Neuronal stem cell (in vitro differentiated cells): ENCODE measurements at places on chromosomes 2 and 18.

DNA sequence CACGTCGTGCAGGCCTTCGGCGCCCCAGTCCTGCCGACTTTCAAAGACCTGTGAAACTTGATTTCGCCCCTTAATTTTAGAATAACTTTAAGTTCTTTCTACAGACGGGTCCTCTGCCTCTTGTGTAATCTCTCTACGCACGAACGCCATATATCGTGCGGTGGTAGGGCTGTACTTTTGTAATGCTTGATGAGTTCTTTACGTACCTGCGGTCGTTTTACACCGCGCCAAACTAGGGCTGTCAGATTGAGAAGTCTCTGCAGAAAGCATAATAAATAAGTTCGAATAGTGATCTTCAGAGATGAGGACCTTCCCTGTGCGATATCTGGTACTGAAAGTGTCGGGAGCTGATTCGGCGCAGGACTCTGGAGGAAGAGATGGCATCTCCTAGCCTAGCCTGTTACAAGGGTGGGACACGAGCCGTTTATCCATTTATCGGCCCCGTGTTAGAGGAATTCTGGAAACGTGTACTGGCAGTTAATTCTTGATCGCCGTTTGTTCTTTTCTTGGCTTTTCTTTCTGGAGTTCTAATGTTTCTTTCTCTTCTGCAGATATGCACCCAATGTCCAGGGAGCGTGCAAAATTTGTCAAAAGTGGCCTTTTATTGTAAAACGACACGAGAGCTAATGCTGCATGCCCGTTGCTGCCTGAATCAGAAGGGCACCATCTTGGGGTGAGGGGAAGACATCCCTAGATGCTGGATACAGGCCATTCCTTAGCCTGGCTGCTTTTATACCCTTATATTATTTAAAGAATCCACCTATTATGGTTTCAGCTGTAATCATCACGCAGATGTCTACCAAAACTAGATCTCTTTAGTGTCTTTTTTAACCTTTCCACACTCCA lies 781 bp upstream of the SLC5A6 start:
- DNase-seq = no peak
- no peaks in the 10 kb centered on the region for H3K27me3 ChIP-seq
- peaks cover 8% of the 10 kb centered on the region for H3K4me1 ChIP-seq
- peak overlapping the region; percentile 93 for H3K27ac ChIP-seq
- peaks cover 7% of the 10 kb centered on the region for H3K36me3 ChIP-seq
- H3K4me3 ChIP-seq = peak overlapping the region; percentile 95

DNA sequence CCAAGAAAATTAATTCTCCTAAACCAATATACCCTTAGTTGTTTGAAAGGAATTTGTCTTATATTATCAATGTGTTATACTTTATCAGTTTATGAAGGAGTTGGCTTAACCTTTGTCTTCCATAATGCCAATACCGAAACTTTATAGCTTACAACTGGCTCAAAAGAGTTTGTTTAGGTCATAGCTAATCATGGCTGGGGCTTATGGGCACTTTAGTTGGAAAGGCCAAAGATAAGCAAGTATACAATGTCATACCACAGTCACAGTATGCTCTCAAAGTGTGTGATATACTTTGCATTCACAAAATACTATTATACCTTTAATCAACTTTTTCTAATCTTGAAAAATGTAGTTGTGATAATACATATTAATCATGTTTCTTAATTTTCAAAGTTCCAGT lies 2.3 kb downstream of the KLHL41 start:
- H3K27me3 ChIP-seq = no peaks in the 10 kb centered on the region
- H3K4me1 ChIP-seq = peaks cover 3% of the 10 kb centered on the region
- H3K36me3 ChIP-seq = no peaks in the 10 kb centered on the region
- H3K27ac ChIP-seq = no peak overlapping the region
- no peak for DNase-seq
- no peak overlapping the region for H3K4me3 ChIP-seq

DNA sequence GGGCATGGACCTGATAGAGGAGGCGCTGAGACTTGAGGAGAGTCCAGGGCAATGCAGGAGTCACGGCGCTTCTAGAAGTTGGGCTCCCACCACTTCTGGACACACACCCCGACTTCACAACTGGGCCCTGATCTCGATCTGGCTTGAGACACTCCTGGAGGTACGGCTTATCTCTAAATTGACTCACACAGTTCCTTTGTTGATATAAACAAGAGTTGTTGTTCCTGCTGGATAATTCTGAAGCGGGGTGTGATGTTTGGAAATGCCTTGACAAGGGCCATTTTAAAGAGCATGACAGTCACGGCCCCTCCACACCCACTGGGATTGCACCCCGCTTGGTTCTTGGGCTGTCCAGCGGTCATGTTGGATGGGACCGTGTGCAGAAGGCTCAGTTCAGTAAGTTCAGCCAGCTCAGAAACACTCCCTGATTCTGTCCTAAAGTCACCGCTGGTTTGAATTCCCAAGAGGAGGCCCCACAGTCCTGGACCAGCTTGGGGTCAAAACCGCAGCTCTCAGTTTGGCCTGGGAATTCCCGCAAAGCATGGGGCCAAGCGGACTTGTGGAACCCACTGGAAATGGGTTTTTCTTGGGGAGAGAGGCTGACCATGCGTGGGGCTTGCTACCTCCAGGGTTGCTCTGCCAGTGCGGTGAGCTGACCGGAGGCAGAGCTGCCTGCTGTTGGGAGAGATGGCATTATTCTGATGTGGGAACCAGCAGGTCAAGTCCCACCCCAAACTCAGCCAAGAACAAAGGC lies 9.3 kb upstream of the NEU2 start:
- no peak for DNase-seq
- H3K27me3 ChIP-seq = no peaks in the 10 kb centered on the region
- no peaks in the 10 kb centered on the region for H3K36me3 ChIP-seq
- no peaks in the 10 kb centered on the region for H3K4me1 ChIP-seq

GRCh38 chr2:11778416-11778815 lies 32.0 kb downstream of the LPIN1 start:
- H3K4me3 ChIP-seq = no peak overlapping the region

- no peak overlapping the region for H3K27ac ChIP-seq
- peaks cover 28% of the 10 kb centered on the region for H3K27me3 ChIP-seq
- DNase-seq = no peak
- H3K4me1 ChIP-seq = no peaks in the 10 kb centered on the region
- no peak overlapping the region for H3K4me3 ChIP-seq
- peaks cover 12% of the 10 kb centered on the region for H3K36me3 ChIP-seq
Observed at GRCh38 chr18:2906704-2907549, 60.1 kb downstream of the EMILIN2 start.

DNA sequence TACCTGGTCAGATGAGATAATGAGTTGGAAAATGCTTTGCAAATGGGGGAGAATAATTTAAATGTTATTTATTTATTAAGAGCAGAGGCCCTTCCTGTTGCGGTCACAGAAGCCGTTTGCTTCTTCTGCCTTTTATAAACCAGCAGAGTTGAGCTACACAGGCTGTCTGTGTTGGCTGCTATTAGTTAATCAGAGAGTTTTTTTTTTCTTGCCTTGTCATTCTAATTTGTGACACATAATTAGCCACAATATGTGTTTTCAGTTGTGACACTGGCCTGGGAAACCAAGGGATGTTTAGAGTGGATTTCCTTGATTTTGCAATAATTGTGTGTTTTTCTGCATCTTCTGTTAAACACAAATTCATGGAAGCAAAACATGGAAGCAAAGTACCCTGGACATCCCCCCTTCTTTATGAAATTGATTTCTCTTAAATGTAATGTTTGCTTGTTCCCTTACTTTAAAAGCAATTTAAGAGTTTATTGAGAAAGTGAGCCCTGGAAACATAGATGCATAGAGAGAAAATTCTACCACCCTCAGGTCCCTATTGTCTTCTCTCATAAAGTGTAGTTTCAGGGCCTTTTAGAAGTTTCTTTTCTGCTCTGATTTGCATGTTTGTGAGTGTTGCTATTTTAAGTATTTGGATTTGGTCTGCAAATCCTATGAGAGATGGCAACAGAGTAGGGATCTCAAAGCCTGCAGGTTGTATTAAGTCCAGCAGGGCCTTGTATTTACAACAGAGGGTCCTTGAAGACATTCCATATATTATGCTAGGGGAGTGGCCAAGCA lies 22.8 kb upstream of the IL37 start:
- no peaks in the 10 kb centered on the region for H3K36me3 ChIP-seq
- no peaks in the 10 kb centered on the region for H3K27me3 ChIP-seq
- DNase-seq = no peak
- no peaks in the 10 kb centered on the region for H3K4me1 ChIP-seq
- H3K27ac ChIP-seq = no peak overlapping the region

GRCh38 chr18:59768409-59768808 lies 71.2 kb upstream of the CCBE1 start:
- H3K27me3 ChIP-seq = no peaks in the 10 kb centered on the region
- H3K27ac ChIP-seq = no peak overlapping the region
- H3K4me3 ChIP-seq = no peak overlapping the region
- DNase-seq = no peak
- no peaks in the 10 kb centered on the region for H3K4me1 ChIP-seq

DNA sequence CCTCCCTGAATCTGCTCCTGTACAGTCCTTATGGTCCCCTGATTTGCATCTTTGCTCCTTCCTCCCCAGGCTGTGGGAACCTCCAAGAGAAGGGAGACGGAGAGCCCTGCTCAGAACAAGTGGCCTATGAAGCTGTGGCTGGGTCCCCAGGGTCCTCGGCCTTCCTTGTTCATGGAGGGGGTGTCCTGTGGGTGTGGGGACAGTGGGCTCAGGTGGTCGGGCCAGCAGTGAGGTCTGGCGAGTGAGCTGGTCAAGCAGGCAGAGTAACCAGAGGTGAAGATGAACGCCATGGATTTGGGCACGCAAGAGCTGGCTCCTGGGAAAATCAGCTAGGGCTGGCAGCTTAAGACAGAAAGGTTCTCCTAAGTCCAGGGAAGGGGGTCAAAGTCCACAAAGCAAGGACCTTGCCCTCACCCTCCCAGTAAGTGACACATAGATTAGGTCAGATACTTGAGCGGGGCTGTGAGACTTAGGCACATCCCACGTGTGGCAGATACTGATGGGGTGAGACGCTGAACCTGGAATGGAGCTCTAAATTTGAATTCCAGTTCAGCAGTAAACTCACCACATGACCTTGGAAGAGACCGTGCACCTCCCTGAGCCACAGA lies 24.8 kb downstream of the GNLY start:
- no peak for DNase-seq
- H3K36me3 ChIP-seq = no peaks in the 10 kb centered on the region
- peaks cover 12% of the 10 kb centered on the region for H3K4me1 ChIP-seq
- no peak overlapping the region for H3K4me3 ChIP-seq
- H3K27me3 ChIP-seq = peaks cover 16% of the 10 kb centered on the region

GRCh38 chr2:158773121-158773520 lies 22.0 kb upstream of the DAPL1 start:
- no peak for DNase-seq
- H3K4me3 ChIP-seq = no peak overlapping the region
- H3K36me3 ChIP-seq = no peaks in the 10 kb centered on the region

- no peaks in the 10 kb centered on the region for H3K4me1 ChIP-seq
- no peak overlapping the region for H3K4me3 ChIP-seq
- H3K27me3 ChIP-seq = no peaks in the 10 kb centered on the region
- H3K36me3 ChIP-seq = no peaks in the 10 kb centered on the region
Observed at GRCh38 chr18:24546307-24546706, 85.9 kb downstream of the HRH4 start.

DNA sequence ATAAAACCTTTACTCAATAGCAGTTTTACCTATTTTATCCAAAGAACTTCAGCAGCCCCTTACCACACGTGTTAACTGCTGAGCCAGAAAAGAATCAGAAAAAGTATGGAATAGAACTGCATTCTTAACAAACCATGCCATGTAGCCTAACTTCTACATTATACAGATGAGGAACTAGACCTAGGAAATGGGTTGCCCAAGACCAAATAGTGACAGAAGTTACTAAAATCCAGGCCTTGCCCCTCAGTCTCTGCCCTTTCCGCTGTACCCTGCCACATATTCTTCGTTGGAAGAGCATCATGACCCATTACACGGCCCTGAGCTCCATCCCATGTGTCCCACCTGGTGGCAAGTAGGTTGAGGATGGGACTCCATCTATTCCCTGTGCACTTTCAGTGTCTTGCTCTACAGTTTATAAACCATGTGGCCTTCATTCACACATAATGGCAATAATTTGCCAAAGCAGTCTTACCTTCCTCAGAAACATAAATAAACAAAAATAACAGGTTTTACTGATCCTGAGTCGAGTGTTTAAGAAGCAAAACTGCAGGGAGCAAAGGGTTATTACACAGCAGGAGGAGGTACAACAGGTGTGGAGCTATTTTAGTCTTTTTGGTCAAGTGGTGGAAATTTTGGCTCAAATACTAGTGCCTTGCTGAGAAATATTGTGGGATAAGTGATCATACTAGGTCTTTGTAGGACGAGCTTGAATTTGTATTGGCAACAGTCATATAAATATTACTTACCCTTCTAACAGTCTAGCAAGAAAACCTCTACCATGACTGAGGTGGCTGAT lies 46.5 kb downstream of the HNRNPLL start:
- H3K4me3 ChIP-seq = no peak overlapping the region
- DNase-seq = no peak
- H3K27me3 ChIP-seq = no peaks in the 10 kb centered on the region
- no peaks in the 10 kb centered on the region for H3K4me1 ChIP-seq

DNA sequence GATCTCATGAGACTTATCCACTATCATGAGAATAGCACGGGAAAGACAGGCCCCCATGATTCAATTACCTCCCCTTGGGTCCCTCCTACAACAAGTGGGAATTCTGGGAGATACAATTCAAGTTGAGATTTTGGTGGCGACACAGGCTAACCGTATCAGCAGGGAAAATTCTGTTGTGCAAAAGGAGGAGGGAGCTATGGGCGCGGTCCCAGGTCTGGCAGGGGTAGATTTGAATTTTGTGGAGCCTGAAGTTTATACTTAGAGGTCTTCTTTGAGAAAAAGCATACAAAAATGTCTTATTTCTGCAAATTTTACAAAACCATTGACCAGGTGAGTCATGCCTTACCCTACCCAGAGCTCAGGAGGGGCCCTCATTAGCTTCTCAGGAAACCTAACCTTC lies 36.6 kb downstream of the SLC4A3 start:
- peaks cover 6% of the 10 kb centered on the region for H3K4me1 ChIP-seq
- H3K27me3 ChIP-seq = peaks cover 14% of the 10 kb centered on the region
- H3K4me3 ChIP-seq = no peak overlapping the region
- H3K27ac ChIP-seq = no peak overlapping the region
- DNase-seq = no peak
- no peaks in the 10 kb centered on the region for H3K36me3 ChIP-seq

- no peak overlapping the region for H3K27ac ChIP-seq
- no peak for DNase-seq
- no peaks in the 10 kb centered on the region for H3K4me1 ChIP-seq
- no peak overlapping the region for H3K4me3 ChIP-seq
- no peaks in the 10 kb centered on the region for H3K36me3 ChIP-seq
Observed at GRCh38 chr18:73986711-73987110, 160.9 kb downstream of the FBXO15 start.

GRCh38 chr2:219176818-219177551 lies at the start of gene CNPPD1:
CNPPD1 (minus strand) TSS chr2:219176925; CDS start chr2:219176828, 97 bp downstream.
- H3K4me1 ChIP-seq = peaks cover 8% of the 10 kb centered on the region
- peak; percentile 74 for DNase-seq
- peak within 1 kb of the TSS; percentile 84 for H3K27ac ChIP-seq
- H3K27me3 ChIP-seq = no peaks in the 10 kb centered on the region
- peaks cover 55% of the 10 kb centered on the region for H3K36me3 ChIP-seq

DNA sequence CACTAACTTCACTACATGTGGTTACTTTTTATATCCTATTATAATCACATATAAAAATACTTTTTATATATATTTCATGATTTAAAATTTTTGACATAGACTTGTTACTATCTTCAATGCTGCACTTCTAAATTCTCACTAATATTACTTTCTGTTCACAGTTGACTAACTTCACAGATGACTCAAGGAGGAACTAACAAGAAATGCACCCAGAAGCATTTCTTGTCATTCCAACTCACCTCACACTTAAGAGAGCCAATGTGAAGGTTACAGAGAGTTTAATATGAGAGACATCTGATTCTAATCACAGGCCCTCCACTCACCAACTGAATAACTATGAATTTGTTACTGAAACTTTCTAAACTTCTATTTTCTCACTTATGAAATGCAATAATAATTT lies 399.8 kb upstream of the SLC8A1 start:
- H3K36me3 ChIP-seq = no peaks in the 10 kb centered on the region
- H3K27me3 ChIP-seq = no peaks in the 10 kb centered on the region
- no peak for DNase-seq
- H3K27ac ChIP-seq = no peak overlapping the region
